NCI-H345 (cell line): ENCODE measurements at places on chromosomes 7 and 10.
A peak's percentile ranks its signal among the peaks of the same experiment; 100 is the strongest.

- peak; percentile 36 for DNase-seq
Observed at GRCh38 chr10:13820119-13820963, 233.6 kb downstream of the PRPF18 start.

- DNase-seq: no peak
Observed at GRCh38 chr10:61795551-61795950, 105.9 kb upstream of the ARID5B start.

GRCh38 chr10:106185951-106186350 lies 978.6 kb downstream of the SORCS1 start:
- no peak for DNase-seq

DNA sequence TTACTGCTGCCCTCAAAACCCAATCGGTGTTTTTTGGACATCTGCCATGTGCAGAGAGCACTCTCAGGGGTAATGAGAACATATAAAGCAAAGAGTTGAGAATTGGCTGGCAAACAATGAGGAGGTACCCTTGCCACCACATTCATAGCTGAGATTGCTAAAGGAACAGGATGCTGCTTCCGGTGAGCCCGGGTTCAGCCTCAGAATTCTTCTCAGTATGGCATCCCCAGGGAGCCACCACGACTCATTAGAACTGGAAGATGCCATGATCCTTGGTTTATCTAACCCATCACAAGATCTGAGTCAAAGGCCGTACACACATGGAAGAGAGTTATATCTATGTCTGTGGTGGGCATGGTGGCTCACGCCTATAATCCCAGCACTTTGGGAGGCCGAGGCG lies 174.4 kb downstream of the ARID5B start:
- peak; percentile 71 for DNase-seq

GRCh38 chr7:37738321-37738720 lies 54.8 kb downstream of the GPR141 start:
- no peak for DNase-seq

- DNase-seq: no peak
Observed at GRCh38 chr10:130141878-130142277, 5.7 kb downstream of the GLRX3 start.
